ENCODE measurements at places on chromosomes 16 and 17.

DNA sequence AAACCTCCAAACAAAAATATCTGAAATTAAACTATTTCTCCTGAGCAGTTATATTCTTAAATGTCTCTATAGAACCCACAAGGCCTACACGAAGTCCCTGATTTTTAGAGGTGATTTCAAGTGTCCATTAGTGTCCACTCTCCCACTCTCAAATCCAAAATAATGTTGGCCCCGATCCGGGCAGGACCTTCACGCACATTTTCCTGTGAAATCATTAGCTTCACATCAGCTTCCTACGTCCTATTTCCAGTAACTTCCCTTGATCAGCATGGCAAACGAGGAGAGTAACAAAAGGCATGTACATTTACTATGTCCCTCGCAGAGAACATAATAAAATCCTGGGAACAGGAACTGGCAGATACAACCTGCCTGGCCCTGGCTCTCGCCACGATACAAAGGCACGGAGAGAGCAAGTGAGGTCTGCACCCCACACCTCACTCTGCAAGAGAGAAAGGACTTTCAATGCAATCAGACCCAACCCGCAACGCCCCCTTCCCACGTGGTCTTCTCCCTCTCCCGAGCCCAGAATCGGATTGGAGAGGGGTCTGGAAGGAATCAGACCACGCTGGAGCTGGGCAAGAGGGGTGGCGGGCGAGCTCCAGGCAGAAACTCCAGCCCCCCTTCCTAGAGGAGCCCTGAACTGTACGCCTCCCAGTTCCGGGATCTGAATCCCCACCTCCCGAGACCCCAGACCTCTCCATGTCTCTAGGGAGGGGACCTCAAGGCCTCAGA lies 17.5 kb upstream of the C17orf78 start:
- peak; percentile 70 for DNase-seq

- DNase-seq: no peak
Observed at GRCh38 chr17:66533986-66534385, 231.6 kb downstream of the PRKCA start.

GRCh38 chr16:4688674-4689045 lies 4.7 kb upstream of the NUDT16L1 start:
- DNase-seq: no peak

- no peak for DNase-seq
Observed at GRCh38 chr17:31007695-31008373, 37.0 kb downstream of the RNF135 start.

Data from activated CD4-positive, alpha-beta T cell treated with anti-CD3 and anti-CD28 coated beads for 36 hours (primary cell).